Ovary (tissue), 10 donors: ENCODE measurements at places on chromosomes 2 and 18.

GRCh38 chr2:58918141-58918540 lies 677.0 kb upstream of the FANCL start:
- no peak for DNase-seq

- DNase-seq: no peak
Observed at GRCh38 chr2:144166743-144167142, 353.2 kb downstream of the ZEB2 start.

DNA sequence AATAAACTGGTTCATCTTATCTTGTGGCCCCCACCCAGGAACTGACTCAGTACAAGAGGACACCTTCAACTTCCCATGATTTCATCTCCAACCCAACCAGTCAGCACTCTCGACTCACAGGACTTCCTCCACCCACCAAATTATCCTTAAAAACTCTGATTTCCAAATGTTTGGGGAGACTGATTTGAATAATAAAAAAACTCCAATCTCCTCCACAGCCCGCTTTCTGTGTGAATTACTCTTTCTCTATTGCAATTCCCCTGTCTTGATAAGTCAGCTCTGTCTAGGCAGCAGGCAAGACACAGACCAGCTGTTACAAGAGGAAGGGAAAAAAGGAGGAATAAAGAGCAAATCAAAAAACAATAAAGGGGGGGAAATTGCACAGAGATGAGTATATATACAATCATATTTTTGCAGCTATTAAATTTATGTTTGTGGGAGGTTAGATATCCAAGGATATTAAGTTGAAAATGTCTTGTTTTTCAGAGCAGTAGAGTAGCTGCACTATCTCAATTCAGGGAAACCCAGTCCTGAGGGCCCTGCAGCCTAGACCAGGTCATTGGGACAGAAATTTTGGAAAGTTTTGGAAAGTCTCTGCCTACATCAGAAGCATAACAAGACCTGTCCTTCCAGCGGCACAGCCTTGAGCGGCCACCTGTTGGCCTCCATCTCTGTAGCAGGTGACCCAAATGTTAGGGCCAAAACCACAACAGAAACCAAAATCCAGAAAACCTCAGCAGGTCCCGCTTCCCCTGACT lies 32.8 kb upstream of the SIGLEC15 start:
- no peak for DNase-seq

GRCh38 chr2:50773211-50773932 lies 258.6 kb downstream of the NRXN1 start:
- DNase-seq: no peak

GRCh38 chr2:96949701-96950350 lies 36.6 kb downstream of the FAM178B start:
- no peak for DNase-seq

DNA sequence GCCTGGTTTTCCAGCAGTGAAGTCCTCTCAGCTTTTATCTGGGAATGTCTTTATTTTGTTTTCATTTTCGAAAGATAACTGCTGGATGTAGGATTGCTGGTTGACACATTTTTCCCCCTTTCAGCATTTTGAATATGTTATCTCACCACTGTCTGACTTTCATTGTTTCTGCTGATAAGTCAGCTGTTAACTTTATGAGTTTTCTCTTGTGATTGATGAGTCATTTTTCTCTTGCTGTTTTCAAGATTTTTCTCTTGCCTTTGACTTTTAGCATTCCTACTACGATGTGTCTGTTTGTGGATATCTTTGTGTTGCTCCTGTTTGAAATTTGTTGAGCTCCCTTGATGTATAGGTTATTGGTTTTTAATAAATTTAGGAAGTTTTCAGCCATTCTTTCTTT lies 85.5 kb downstream of the AGPS start:
- DNase-seq: no peak

GRCh38 chr2:32810909-32811495 lies 135.8 kb upstream of the LTBP1 start:
- DNase-seq: no peak

- no peak for DNase-seq
Observed at GRCh38 chr2:149167001-149167780, 128.7 kb downstream of the LYPD6B start.
